ENCODE measurements at places on chromosomes 11 and 22.

GRCh38 chr22:44129619-44129976, 51.1 kb upstream of the PARVG start:
- peak; percentile 51 for DNase-seq

- no peak for DNase-seq
These were observed 1.7 kb upstream of the MS4A7 start for GRCh38 chr11:60376601-60377000.

DNA sequence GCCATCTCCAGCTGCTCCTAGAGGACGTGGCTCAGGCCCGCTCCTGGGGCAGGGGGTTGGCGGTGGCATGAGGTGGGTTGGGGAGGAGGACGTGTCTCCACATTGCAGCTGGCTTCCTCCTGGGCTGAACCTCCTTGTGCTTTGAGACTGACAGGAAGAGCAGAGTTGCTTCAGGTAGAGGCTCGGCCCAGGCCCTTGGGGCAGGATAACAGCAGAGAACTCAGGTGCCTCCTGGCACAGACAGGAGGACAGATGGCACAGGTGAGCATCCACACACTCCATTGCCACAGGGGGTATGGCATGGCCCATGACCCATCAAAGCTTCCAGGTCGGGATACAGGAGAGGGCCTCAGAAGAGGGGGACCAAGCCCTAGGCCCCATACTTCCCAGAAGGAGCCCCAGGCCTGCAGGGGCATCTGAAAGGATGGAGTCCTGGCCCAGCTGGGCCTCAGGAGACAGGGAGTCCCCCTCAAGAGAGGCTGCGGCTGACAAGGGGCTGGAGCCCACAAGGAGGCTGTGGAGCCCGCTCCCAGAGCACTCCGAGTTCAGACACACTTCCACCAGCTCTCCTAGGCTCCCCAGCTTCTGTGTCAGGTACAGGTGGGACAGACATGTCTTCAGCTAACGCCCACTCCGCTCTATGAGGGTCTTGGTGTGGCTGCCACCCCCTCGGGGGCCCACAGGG, 2.0 kb upstream of the KLHL35 start:
- no peak for DNase-seq

DNA sequence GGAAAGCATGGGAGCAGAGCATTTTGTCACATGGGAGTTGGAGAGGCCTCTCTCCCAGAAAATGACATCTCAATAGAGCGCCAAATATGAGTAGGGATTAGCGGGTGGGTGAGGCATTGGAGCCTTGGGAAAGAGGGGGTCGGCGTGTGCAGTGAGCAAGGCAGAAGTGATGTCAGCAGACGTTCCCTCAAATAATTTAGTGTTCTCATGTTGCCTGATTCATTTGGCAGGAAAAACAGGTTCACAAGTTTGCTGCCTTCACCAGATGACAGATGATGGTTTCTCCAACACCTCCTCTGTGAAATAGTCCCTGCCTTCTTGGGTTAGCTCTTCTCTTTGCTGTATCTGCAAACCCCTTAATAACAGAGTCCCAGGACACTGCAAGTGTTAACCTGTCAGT, 118.5 kb upstream of the ARHGAP20 start:
- DNase-seq, result peak; percentile 4

DNA sequence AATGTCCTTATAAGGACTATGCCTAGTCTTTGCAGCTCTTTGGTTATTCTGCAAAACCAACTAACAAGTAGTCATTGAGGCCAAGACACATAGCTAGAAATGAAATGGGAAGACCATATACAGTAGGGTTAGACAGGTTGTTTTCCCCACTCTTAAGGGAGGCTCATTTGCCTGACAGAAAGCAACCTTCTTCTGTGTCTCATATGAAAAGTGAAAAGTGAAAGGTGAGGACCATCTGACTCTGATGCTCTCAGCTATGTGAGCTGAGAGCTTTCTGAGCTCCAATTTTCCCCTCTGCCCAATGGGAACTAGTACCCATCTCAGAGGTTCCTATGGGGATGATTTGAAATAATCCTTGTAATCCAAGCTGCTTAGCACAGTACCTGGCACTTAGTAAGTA, 142.0 kb upstream of the BDNF start:
- no peak for DNase-seq
